A549 (cell line): ENCODE measurements at places on chromosomes 3 and 15.
A peak's percentile ranks its signal among the peaks of the same experiment; 100 is the strongest.

DNA sequence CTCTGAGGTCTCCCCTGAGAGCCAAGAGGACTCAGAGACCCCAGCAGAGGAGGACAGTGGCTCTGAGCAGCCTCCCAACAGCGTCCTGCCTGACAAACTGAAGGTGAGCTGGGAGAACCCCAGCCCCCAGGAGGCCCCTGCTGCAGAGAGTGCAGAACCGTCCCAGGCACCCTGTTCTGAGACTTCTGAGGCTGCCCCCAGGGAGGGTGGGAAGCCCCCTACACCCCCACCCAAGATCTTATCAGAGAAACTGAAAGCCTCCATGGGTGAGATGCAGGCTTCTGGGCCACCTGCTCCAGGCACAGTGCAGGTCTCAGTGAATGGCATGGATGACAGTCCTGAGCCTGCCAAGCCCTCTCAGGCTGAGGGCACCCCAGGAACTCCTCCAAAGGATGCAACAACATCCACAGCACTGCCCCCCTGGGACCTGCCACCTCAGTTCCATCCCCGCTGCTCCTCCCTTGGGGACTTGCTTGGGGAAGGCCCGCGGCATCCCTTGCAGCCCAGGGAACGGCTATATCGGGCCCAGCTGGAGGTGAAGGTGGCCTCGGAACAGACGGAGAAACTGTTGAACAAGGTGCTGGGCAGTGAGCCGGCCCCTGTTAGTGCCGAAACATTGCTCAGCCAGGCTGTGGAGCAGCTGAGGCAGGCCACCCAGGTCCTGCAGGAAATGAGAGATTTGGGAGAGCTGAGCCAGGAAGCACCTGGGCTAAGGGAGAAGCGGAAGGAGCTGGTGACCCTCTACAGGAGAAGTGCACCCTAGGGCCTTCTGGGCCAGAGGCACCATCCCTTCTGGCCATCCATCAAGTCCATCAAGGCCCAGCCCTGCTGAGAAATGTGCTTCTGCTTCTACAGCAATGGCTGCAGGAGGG is 23.6 kb downstream of the PLEKHO2 start:
- DNase-seq, result no peak

DNA sequence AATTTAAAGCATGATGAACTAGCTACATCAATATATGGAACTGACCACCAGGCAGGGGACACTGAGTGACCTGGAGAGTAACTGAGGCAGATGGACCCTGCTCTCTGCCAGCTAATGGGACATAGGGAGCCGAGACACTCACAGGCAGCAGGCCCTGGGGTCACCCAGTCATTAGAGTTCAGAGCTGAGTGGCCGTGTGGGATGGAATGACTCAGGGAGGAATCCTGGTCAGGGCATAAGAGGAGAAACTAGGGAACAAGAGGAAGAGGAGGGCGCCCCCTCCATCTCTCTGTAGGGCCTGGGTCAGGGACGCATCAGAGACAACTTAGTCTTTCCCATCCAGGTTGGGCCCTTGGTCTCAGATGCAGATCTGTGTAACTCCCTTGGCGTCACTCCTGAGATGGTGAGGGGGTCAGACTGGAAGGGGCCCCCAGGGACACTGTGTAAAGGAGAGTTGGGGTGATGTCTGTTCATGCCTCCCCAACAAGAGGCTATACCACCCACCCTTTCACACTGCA is 39.8 kb downstream of the CCDC12 start:
- no peak for DNase-seq

GRCh38 chr15:39140060-39140604 is 440.7 kb upstream of the THBS1 start:
- peak; percentile 91 for DNase-seq

- no peak for DNase-seq
These were observed 6.6 kb downstream of the CLSTN2 start for GRCh38 chr3:139941580-139941979.

DNA sequence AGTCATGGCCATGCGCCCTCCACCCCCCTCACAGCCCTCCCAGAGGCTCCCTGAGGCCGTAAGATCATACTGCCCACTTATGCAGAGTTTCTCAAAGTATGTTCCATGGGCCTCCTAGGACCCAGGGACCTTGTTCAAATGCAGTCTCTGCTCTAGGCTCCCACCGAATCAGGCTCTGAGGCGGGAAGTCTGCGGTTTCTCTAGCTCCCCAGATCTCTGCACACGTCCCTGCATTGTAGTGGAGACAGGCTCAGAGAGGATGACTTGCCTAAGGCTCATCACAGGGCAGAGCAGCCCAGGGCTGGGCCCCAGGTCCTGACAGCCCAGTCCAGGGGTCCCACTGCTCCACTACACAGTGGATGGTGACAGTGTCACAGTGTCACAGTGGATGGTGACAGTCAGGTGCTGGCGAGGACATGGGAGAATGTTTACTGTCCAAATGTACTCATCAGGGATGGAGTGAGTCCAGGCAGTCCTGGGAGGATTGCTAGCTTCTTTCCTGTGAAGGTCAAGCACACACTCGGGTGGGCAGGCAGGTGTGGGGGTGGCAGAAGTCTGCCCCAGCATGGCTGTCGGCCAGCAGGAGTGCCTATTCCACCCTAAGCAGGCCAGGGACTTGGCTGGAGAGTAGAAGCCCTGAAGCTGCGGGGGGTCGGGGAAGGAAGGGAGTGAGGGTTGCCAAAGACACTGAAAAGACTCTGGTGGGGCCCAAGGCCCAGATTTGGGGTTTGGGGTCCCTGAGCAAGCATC is 12.4 kb downstream of the ANKRD63 start:
- DNase-seq, result no peak

DNA sequence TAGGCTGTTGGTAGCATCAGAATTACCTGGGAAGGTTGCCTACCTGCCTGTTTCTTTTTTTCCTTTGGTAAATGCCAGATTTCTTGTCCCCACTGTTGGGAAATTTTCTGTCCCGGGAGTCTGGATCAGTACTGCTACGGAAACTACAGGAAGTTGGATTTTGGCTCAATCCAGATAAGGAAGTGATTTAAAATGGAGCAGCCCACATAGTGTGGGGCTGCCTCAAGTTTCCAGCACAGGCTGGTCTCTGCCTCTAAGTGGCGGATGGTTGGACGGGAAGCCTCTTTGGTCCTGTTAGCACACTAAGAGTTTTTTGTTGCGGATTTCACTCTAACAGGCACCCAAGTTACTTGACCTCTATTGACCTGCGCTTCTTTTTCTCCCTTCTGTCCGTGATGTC is 54.7 kb downstream of the EEFSEC start:
- DNase-seq, result no peak

DNA sequence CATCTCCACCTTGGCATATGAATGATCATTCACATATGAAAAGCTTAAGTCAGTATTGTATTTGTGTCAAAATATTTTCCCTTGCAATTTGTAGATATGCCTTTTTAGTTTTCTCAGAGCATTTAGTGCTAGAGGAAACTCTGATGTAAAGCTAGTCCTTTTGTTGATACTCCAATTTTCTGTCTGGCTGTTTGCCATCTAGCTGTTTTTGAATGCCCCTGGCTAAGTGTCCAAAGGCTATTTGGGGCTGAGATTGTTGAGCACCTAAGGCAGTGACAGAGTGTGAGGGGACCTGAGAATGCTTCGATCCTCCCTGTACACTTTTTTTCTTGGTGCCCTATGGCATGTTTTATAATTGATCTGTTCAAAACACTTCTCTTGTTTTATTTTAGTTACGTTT is 3.1 kb downstream of the SLC51B start:
- DNase-seq, result no peak

- no peak for DNase-seq
These were observed 74.3 kb upstream of the SCN5A start for GRCh38 chr3:38723569-38724391.

DNA sequence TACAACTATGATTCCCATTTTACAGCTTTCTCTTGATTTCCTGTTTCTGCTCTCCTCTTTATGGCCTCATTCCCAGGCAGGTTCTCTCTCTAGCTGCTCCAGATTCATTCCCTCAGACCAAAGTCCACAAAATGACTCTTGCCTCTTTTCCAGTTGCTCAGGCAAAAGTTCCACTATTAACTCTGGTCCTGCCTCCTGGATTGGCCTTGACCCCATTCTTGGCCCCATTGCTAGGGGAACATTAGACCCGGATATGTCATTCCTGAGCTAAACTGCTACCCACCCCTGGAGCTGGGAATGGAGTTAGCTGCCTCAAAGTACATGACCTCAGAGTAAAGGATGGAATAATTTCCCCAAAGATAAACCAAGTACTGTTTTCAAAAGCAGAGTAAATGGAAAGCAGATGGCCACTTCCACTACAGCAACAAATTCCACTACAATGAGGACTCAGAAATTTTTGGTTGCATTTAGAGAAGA is 73.0 kb upstream of the GAP43 start:
- no peak for DNase-seq

GRCh38 chr15:81337713-81338157 is 13.8 kb upstream of the STARD5 start:
- DNase-seq, result no peak
